T follicular helper cell (primary cell): ENCODE measurements at places on chromosomes 5 and 9.

DNA sequence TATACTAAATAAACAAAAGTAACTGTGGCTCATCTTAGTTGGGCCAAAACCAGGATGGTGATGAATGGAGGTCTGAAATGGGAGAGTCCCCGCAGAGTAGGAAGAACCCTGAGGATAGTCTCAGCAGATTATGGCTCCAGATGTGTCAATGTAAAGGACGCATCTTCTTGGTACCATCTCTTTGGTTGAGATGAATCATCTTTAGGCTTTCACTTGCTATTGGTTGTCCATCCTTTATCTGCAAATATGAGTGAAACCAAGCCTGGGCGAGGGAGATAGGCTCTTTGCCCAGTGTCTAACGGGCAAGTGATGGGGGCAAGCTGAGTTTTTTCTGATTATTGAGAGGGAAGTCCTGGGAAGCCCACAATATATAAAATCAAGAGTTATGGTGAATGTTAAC, 19.4 kb upstream of the LCP2 start:
- DNase-seq = no peak

DNA sequence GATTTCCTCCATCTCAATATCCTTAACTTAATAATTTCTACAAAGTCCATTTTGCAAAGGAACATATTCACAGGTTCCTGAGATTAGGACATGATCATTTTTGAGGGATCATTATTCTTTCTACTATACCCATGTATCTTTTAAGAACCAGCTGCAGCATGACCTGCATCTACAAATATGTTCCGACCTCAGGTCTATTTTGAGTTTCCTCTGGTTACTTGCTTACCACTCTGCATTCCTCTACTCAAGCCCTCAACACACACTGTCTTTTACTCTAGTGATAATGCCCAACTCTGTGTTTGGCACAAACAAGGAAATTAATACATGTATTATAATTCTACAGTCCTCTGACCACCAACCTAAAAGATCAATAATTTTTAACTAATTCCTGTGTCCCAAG, 386.1 kb downstream of the DNAH5 start:
- DNase-seq = no peak

DNA sequence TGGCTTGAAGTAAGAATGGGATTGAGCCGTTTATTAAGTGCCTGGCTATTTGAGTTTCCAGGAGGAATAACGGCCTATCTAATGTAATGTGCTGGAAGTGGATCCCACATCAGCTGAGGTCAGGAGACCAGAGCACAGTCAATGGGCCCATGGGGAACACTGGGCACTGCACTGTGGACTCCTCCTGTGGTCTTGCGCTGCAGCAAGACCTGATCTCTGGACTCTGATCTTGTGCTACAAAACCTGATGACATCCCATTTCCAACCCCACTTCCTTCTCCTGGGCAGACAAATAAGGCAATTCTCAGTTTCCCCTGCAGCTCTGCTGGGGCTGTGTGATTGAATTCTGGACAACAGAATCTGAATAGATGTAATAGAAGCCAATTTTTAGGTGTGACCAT, 151.7 kb upstream of the ADCY2 start:
- DNase-seq = no peak

- DNase-seq = no peak
Measured at GRCh38 chr9:32253731-32254130, 130.7 kb upstream of the ACO1 start.

- DNase-seq = no peak
Measured at GRCh38 chr5:111968459-111968858, 211.5 kb upstream of the NREP start.

GRCh38 chr9:112605518-112605917, 112.4 kb downstream of the INIP start:
- no peak for DNase-seq

DNA sequence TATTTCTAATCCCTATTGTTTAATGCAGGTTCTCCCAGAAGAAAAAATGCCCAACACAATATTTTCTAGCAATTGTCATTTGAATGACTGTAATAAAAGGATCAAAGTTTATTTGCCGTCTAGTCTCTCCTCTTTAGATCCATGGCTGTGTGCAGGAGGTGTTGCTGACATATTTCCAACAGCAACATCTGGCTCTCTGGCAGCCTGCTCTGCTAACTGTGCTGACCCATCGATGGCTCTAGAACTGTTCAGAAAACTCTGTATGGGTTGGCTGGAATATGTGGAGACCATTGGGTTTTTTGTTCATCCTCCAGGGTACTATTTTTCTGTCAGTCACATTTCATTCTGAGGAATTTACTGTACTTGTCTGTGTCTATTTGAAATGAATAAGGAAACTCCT, 202.0 kb upstream of the SLC27A6 start:
- DNase-seq = no peak
